ENCODE measurements at places on chromosomes 13 and 19.

DNA sequence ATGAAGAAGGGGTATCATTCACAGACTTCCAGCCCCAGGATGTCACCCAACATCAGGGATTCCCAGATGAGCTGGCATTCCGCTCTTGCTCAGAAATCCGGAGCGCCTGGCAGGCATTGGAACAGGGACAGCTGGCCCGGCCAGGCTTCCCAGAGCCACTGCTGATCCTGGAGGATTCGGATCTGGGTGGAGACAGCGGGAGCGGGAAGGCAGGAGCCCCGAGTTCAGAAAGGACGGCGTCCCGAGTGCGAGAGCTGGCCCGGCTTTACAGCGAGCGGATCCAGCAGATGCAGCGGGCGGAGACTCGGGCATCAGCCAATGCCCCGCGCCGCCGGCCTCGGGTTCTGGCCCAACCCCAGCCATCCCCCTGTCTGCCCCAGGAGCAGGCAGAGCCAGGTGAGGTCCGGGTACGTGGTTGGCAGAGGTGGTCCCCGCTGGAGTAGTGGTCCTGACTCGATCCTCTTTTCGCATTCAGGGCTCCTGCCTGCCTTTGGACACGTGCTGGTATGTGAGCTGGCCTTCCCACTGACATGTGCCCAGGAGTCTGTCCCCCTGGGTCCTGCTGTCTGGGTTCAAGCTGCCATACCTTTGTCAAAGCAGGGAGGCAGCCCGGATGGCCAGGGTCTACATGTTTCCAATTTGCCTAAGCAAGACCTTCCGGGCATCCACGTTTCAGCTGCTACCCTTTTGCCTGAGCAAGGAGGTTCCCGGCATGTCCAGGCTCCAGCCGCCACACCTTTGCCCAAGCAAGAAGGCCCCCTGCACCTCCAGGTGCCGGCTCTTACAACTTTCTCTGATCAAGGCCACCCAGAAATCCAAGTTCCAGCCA is 11.0 kb downstream of the PLEKHG2 start:
- no peak for DNase-seq

- no peak for DNase-seq
Measured at GRCh38 chr19:50696094-50696483, 23.5 kb downstream of the SHANK1 start.

- no peak for DNase-seq
Measured at GRCh38 chr13:112442483-112443090, 66.4 kb downstream of the SPACA7 start.

DNA sequence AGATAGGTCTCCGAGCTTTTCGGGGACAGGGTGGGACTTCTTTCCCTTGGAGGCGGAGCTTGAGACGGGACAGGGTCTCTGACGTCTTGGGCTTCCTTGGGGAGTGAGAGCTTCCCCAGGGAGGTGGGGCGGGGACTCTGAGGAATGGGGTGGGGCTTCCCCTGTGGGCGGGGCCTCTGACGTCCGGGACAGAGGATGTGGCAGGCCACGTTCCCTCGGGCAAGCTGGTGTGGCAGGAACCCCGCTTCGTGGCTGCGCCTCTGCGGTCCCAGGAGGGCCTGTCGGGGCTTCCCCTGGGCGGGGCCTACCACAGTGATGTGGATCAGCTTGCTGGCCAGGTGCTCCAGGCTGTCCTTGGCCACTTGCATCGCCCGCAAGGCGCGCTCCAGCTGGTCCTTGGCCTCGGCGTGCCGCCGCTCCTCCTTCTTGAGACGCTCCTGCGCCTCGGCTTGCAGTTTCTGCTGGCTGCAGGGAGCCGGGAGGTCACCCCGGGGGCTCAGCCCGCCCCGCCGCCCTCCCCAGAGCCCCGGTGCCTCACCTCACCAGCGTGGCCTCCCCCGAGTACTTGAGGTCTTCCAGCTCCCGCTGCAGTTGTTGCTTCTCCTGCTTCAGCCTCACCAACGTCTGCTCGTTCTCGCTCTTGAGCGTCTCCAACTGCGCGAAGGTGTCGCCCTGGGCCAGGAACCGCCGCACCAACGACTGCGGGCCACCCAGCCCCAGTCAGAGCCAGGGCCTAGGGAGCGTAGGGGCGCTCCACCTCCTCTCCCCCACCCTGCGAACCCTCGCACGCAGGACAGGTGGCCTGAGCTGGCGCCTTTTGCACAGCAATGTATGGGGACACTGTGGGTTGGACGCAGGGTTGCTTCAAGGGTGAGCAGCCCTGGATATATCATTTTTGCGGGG is 3.3 kb upstream of the RGL3 start:
- peak; percentile 24 for DNase-seq

GRCh38 chr13:30431269-30431940 is 9.1 kb downstream of the UBE2L5 start:
- no peak for DNase-seq

DNA sequence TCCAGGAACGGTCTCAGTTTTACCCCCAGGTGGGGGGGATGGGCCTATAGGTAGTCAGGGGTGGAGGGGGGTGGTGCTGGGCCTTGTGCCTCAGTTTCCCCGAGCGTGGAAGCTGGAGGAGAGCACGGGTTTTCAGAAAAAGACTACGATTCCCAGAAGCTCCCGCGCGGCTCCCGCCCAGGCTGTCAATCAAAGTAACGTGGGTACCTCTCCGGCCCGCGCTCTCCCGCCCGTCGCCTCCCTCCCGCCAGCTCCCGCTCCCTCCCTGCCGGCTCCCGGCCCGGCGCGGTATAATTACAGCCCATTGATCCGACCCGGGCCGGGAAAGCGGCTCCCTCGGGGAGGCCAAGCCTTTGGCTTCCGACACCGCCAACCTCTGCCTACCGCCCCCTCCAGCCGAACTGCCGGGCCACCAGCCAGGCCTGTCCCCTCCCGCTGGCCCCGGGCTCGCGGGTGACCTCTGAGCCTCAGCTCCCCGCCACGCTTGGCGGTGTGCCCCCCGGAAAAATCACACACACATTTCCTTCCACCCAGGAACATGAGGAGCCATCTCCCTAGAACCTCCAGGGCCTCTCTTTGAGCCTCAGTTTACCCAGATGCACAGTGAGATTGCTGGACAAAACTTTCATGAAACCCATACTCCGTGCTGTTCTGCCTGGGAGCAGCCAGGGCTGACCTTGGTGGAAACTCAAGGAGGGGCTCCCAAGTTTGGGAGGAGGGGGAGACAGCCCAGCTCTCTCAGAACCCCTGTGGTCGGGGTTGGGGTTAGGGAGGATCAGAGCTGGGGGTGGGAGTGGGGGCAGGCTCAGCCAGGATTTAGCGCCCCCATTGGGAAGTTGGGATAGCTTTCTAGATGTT is 7.3 kb upstream of the TLE2 start:
- peak; percentile 95 for DNase-seq

- no peak for DNase-seq
Measured at GRCh38 chr19:55389386-55390317, 3.9 kb downstream of the RPL28 start.

DNA sequence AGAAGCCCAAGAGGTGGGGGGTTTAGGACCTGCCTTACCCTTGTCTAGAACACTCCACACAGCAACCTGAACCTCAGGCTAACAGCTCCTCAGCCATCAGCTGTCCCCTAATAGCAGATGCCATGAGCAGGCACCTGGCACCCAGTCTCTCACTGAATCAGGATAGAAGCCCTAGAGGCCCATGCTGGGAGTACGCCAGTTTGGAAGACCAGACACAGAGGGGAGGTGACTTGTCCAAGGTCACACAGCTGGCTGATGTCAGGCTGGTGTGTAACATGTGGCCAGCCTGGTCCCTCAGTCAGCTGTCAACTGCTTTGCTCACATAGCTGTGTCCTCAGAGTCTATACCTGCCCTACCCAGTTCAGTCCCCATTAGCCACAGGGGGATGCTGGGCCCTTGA is 12.8 kb upstream of the SAMD1 start:
- no peak for DNase-seq

DNA sequence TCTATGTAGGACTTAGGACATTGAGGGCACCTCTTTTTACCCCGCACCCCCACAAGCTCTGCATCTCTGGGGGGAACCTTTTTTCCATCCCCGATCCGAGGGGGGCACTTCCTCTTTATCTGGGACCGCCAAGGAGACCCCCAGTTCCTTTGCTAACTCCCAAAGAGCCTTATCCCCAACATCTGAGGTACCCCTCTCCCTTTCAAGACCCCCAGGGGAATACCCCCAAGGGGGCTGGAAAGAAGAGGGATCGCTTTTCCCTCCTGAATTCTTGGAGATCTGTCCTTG is 1.1 kb downstream of the TNFSF9 start:
- no peak for DNase-seq

DNA sequence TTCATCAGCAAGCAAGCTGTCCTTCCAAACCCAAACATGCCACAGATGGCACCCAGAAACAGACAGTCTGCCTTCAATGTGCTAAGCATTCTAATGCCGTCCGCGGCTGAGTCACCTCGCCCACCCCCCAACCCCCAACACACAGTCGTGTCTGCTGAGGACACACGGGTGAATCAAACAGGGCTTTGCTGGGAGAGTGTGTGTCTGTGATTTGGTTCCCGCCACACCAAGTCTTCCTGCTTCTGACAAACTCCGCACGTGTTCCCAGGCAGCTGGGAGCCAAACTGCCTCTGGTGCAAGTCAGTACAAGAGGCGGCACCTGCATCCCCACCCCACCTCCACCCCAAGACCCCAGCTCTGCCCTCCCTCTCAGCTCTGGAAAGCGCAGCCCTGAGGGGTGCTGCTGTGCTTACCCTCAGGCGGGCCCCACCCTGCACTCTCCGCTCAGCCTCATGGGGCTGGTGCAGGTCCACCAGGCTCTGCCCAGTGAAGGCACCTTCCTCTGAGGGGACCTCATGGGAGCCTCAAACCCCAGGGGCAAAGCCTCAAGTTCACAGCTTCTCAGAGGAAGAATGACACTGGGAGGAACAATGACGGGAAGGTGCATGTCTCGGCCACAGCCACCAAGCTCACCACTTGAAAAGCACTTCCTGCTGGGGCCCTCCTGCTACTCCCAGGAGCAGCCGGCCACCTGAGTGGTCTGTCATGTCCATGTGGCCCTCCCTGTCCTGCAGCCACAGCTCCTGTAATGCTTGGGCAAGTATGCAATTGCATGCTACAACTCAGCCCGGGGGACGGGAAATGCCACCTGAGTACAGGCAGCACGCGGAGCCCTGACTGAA is 15.0 kb upstream of the SLC35E1 start:
- DNase-seq = no peak

- DNase-seq = no peak
Measured at GRCh38 chr19:1606138-1606651, 933 bp upstream of the UQCR11 start.

GRCh38 chr19:11299946-11300810 is 4.2 kb downstream of the TSPAN16 start:
- no peak for DNase-seq

DNA sequence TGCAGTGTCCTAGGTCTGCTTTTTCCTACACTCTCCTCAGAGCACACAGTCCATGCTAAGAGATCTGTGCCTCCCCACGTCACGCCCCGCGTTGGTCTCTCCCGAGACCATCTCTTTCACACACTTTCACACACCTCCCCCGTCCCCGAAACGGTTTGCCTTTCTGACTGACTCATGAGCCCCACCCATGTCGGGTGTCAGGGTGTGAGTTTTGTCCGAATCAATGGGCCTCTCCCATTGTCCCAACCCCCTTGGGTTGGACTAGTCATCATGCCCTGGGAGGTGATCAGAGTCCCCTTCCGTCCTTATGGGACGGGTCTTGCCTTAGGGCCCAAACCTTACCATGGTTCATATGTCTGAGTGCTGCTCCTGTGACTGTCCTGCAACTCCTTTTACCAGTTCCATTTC is 214.0 kb upstream of the HTR2A start:
- no peak for DNase-seq

GRCh38 chr13:109785141-109785891 is 1.1 kb downstream of the IRS2 start:
- DNase-seq = peak; percentile 43

- no peak for DNase-seq
Measured at GRCh38 chr19:42596391-42597072, 1.8 kb upstream of the CEACAM8 start.
